Gastroesophageal sphincter (tissue), 4 donors: ENCODE measurements at places on chromosomes 5 and 9. TPM values are rescaled to one million over a fixed set of nuclear protein-coding genes. Genes with fewer than 3 reads are reported as not detected.
A peak's percentile ranks its signal among the peaks of the same experiment; 100 is the strongest.

DNA sequence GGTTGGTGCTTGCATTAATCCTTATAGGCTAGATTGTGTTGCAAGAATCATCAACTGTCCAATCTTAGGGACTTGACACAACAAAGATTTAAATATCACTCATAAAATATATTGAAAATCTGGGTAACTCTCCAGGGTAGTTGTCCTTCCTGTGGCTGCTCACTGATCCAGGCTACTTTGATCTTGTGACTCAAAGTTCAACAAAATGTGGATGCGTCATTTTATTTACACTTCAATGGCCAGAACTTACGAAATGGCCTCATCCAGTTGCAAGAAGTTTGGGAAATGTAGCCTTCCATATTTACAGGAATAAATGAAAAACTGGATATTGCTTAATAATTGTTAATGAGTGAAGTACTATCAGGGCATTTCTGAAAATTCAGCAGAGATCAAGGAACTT, 235.5 kb upstream of the ACTBL2 start:
- ATAC-seq = no peak

The CA9 gene
- total RNA-seq = 3.9 TPM

GRCh38 chr9:129906298-129906697, 71.0 kb downstream of the USP20 start:
- ATAC-seq = no peak

The FAM151B gene
- total RNA-seq = 2.9 TPM

GRCh38 chr5:160938532-160938931, 86.5 kb upstream of the ATP10B start:
- ATAC-seq = peak; percentile 71

The PTPN3 gene
- total RNA-seq = 1.2 TPM

The RANBP6 gene
- total RNA-seq = 16.6 TPM

GRCh38 chr9:18935541-18935940, 97.5 kb downstream of the SAXO1 start:
- no peak for ATAC-seq

- peak; percentile 34 for ATAC-seq
Measured at GRCh38 chr9:114383521-114384231, 4.1 kb downstream of the AKNA start.

The PLPP7 gene
- total RNA-seq = 9.7 TPM

GRCh38 chr5:135016861-135017290, 17.2 kb downstream of the PITX1 start:
- no peak for ATAC-seq

- ATAC-seq = no peak
Measured at GRCh38 chr5:173330338-173331206, 2.4 kb upstream of the STC2 start.

DNA sequence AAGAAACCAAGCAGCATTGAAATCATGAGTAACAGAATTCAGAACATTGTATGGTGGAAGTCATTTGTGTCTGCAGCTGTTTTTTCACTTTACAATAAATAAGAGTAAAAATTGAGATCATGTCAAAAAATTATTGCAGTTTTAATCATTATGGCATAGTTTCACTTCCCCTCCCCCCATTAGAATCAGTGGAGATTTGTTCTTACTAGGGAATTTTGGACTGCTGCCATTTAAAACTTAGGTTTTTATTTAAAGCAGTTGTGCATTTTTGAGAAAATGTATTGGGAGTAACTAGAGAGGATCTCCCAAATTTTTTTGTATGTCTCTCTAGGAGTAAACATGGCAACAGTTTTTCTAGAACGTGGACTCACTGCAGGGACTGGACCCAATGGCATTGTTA, 20.4 kb downstream of the GTF3C4 start:
- no peak for ATAC-seq
